ENCODE measurements at places on chromosomes 3 and 15.

DNA sequence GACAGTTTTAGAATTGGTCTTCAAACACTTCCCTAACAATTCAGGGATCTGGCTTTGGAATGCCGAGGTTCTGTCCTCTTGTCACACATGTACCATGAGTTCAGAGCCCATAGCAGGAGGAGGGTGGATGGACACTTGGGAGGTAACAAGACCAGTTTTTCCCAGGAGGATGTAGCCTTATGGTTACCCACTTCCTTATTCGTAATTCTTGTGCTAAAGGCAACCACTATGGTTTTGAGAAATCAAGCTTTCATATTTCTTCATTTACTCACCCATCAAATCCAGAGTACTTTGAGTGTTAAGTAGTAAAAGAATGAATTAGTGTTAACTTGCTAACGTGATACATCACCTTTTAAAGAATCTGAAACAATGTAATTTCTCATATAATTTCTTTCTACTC, 479.6 kb upstream of the ALCAM start:
- no peak overlapping the region for H3K27ac ChIP-seq
- no peaks in the 10 kb centered on the region for H3K27me3 ChIP-seq
- H3K4me3 ChIP-seq = no peak overlapping the region
- no peaks in the 10 kb centered on the region for H3K4me1 ChIP-seq
- H3K36me3 ChIP-seq = no peaks in the 10 kb centered on the region
- DNase-seq = no peak

DNA sequence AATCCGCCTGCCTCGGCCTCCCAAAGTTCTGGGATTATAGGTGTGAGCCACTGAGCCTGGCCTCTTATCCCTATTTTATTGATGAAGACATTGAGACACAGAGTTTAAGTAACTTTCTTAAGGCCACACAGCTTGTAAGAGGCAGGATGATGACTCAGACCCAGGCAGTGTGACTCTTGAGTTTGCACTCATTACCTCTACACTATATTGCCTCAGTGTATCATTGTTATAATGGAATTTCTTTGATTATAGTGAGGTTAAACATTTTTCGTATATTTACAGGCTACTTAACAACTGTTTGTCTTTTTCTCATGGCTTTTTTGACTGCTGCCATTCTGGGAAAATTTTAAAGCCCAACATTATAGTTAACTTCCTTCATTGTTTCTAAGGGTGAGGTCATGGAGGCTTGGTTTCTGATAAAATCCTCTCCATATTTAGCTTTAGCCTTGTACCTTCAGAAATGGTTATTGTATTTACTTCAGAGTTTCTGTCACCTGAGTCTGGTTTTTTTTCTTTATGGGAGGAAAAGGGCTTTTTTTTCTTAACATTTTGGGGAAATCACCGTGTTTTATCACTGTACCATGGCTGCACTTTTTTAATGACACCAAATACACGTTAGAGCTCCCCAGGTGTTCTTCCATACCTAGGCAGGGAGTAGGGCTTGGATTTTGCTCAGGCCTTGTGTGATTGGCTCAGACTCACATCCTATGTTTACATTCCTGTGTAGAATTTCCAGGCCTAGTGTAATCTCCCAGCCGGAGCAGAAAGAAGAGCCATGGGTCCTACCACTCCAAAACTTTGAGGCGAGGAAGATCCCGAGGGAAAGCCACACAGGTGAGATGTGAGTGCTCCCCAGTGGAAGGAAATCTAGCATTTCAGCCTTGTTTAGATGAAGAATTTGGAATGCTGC, 6.3 kb downstream of the ZNF774 start:
- H3K4me1 ChIP-seq = peaks cover 20% of the 10 kb centered on the region
- H3K4me3 ChIP-seq = no peak overlapping the region
- no peak overlapping the region for H3K27ac ChIP-seq
- no peak for DNase-seq
- H3K27me3 ChIP-seq = no peaks in the 10 kb centered on the region
- no peaks in the 10 kb centered on the region for H3K36me3 ChIP-seq

- DNase-seq = no peak
- H3K4me3 ChIP-seq = no peak overlapping the region
- H3K36me3 ChIP-seq = peaks cover 12% of the 10 kb centered on the region
- H3K4me1 ChIP-seq = peaks cover 11% of the 10 kb centered on the region
- H3K27me3 ChIP-seq = no peaks in the 10 kb centered on the region
Observed at GRCh38 chr15:50046159-50046558, 72.9 kb downstream of the ATP8B4 start.

DNA sequence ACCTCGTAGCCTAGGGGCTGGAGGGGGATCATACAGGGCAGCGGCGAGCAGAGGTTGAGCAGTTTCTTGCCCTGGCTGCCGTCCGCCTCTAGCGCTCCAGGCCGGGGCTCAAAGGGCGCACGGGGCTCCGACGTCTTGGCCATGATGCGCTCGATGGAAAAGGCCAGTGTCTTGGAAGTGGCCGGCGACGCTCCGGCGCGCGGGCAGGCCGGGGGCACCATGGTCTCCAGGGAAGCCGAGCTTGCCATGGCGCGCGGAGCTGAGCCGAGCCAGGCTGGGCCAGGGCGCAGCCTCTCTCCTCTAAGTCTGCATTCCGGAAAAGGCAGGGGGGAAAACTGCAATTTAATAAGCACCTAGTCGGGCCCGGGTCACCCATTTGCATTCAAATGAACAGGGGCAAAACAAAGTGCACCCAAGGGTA, 719 bp downstream of the FEZF2 start:
- H3K4me3 ChIP-seq = no peak overlapping the region
- peaks cover 78% of the 10 kb centered on the region for H3K27me3 ChIP-seq
- DNase-seq = no peak

DNA sequence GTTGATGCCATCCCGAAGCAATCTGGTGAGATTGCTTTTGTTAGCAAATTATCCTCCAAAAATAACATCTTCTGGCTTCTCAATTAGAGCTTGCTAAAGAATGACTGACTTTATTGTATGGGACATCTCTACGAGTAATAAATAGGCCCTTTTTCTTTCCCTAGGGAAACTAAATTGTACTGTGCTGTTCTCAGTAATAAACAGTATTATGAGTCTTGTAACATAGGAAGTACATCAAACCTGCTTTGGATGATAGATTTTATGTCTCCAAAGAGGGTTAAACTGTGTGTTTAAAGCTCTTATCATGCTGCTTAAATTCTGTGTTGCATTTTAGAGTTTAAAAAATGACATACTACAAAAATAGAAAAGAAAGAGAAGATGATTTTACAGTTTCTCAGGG, 153.4 kb upstream of the THRB start:
- H3K27me3 ChIP-seq = no peaks in the 10 kb centered on the region
- no peak overlapping the region for H3K4me3 ChIP-seq
- H3K4me1 ChIP-seq = no peaks in the 10 kb centered on the region
- no peak overlapping the region for H3K27ac ChIP-seq

GRCh38 chr15:70096215-70097062, 1.3 kb downstream of the TLE3 start:
- H3K4me3 ChIP-seq = peak overlapping the region; percentile 95
- H3K27ac ChIP-seq = peak overlapping the region; percentile 91
- peaks cover 9% of the 10 kb centered on the region for H3K27me3 ChIP-seq
- H3K36me3 ChIP-seq = peaks cover 26% of the 10 kb centered on the region
- peak; percentile 66 for DNase-seq

- peaks cover 2% of the 10 kb centered on the region for H3K36me3 ChIP-seq
- H3K27me3 ChIP-seq = no peaks in the 10 kb centered on the region
- H3K4me3 ChIP-seq = no peak overlapping the region
- peaks cover 15% of the 10 kb centered on the region for H3K4me1 ChIP-seq
- no peak overlapping the region for H3K27ac ChIP-seq
Observed at GRCh38 chr3:58059349-58060321, 51.4 kb downstream of the FLNB start.

DNA sequence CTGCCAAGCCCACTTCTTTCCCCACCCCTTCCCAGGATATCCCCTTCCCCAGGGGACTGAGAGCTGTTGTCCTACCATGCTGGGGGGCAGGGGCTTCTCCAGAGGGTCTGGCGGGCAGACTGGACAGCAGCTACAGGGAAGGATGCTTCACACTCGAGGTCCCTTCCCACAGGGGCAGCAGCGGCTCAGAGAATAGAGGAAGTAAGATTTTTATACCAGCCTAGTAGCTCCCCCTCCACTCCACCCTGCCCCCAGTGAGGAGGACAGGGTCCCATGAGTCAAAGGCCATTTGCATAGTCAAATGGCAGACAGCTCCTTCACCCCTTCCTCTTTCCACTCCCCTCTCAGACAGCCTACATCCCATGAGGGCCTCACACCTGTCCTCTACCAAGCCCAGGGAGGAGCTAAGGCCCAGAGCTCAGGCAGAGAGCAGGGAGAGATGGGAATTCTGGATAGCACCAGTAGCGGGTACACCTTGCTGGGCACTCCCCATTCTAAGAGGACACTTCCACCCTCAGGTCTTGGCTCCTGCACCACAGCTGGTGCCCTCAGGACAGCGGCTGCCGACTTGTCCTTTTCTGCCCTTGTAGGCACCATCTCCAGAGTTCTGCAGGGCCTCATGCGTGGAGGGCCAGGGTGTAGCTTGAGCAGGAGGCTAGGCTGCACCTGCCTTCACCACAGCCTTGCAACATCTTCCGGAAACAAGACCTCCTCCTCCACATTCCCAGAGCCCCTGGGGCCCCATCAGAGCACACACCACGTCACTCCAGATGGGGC, at the start of gene TLR9:
Gene TLR9 (minus strand): TSS at position 194 of the 777 bp plus-strand sequence. CDS start 116 bp downstream, at position 78.
- peak within 1 kb of the TSS; percentile 56 for H3K4me3 ChIP-seq
- peaks cover 55% of the 10 kb centered on the region for H3K4me1 ChIP-seq
- H3K36me3 ChIP-seq = peaks cover 9% of the 10 kb centered on the region
- peak within 1 kb of the TSS; percentile 68 for H3K27ac ChIP-seq
- peak; percentile 48 for DNase-seq
- H3K27me3 ChIP-seq = no peaks in the 10 kb centered on the region

GRCh38 chr3:122219242-122219872, 35.9 kb downstream of the CASR start:
- H3K36me3 ChIP-seq = no peaks in the 10 kb centered on the region
- no peak for DNase-seq
- no peak overlapping the region for H3K27ac ChIP-seq
- peaks cover 43% of the 10 kb centered on the region for H3K27me3 ChIP-seq
- H3K4me1 ChIP-seq = no peaks in the 10 kb centered on the region
- no peak overlapping the region for H3K4me3 ChIP-seq

GRCh38 chr15:74307827-74308811, 59.3 kb downstream of the CYP11A1 start:
- H3K27me3 ChIP-seq = peaks cover 10% of the 10 kb centered on the region
- DNase-seq = peak; percentile 39
- H3K27ac ChIP-seq = no peak overlapping the region
- no peaks in the 10 kb centered on the region for H3K36me3 ChIP-seq
- H3K4me3 ChIP-seq = no peak overlapping the region
